Psoas muscle (tissue), 8 donors: ENCODE measurements at places on chromosomes 3 and 15. TPM values are rescaled to one million over a fixed set of nuclear protein-coding genes. Genes with fewer than 3 reads are reported as not detected.

DNA sequence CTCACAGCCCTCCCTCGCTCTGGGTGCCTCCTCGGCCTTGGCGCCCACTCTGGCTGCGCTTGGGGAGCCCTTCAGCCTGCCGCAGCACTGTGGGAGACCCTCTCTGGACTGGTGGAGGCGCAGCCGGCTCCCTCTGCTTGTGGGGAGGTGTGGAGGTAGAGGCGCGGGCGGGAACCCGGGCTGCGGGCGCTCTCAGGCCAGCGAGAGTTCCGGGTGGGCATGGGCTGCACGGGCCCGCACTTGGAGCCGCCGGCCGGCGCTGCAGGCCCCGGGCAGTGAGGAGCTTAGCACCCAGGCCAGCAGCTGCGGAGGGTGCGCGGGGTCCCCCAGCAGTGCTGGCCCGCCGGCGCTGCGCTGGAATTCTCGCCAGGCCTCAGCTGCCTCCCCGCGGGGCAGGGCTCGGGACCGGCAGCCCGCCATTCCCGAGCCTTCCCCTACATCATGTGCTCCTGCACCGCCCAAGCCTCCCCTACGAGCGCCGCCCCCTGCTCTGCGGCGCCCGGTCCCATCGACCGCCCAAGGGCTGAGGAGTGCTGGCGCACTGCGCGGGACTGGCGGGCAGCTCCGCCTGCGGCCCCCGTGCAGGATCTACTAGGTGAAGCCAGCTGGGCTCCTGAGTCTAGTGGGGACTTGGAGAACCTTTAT, 46.0 kb upstream of the GSK3B start:
- no peaks in the 10 kb centered on the region for H3K36me3 ChIP-seq
- no peaks in the 10 kb centered on the region for H3K27me3 ChIP-seq
- H3K27ac ChIP-seq: no peak overlapping the region
- H3K4me1 ChIP-seq: no peaks in the 10 kb centered on the region
- DNase-seq: no peak

DNA sequence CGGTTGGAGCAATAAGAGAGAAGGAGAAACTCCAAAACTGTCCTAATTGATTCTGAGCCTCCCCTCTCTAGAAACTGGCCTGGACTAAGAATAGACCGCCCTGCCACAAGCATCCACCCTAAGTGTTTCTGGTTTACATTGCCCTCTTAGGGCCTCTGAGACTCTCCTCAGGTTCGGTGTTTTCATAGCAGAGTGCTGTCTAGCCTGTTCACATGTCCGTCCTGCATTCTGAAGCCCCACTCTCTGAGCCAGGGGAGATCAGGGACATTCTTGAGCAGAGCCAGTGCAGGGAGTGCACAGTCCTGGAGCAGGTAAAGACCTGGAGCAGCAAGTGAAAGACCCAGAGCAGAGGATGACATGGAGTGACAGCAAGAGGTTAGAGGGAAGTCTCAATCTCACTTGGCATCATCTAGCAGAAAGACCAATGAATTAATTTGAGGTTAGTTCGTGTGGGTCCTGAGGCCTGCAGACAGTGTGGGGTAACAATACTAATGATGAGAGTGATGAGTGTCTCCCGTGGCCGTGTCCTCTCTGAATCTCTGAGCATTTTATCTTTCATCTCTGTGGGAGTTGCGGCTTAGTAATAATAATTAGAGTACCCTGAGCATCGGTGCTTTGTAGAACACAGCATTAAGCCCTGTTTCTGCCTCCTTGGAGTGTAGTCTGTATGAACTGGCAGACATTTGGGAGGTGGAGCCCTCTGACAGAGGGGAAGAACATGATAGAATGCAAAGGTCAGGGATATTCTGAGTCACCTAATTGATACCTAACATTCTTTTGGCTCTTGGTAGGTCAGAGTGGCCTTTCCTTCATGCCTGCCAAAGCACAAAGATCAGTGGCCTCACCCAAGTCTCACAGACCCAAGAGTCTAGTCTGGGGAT, 24.6 kb downstream of the MAPKBP1 start:
- peaks cover 5% of the 10 kb centered on the region for H3K4me1 ChIP-seq
- DNase-seq: no peak
- no peak overlapping the region for H3K4me3 ChIP-seq
- no peaks in the 10 kb centered on the region for H3K27me3 ChIP-seq

GRCh38 chr15:94203306-94203705, 28.1 kb upstream of the MCTP2 start:
- H3K27me3 ChIP-seq: no peaks in the 10 kb centered on the region
- no peak for DNase-seq
- no peak overlapping the region for H3K27ac ChIP-seq
- H3K4me1 ChIP-seq: no peaks in the 10 kb centered on the region
- no peaks in the 10 kb centered on the region for H3K36me3 ChIP-seq

DNA sequence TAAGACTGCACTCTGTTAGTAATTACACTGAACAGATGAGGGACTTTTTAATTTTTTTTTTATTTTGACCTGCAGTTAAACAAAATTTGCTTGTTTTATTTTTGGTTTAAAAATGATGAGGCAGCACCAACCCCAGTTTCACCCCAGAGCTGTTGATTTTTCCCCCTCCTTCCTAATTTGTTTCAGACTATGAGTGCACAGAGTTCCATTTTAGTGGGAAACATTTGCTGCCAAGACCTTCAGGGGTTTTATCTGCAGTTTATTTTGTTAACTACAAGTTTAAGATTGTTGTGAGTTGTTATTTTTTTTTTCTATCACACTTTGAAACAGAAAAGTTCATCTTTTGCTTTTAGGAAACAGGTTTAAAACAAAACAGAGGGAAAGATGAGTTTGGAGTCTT, 455.9 kb upstream of the NR2F2 start:
- no peak overlapping the region for H3K27ac ChIP-seq
- H3K4me3 ChIP-seq: no peak overlapping the region
- no peaks in the 10 kb centered on the region for H3K27me3 ChIP-seq

DNA sequence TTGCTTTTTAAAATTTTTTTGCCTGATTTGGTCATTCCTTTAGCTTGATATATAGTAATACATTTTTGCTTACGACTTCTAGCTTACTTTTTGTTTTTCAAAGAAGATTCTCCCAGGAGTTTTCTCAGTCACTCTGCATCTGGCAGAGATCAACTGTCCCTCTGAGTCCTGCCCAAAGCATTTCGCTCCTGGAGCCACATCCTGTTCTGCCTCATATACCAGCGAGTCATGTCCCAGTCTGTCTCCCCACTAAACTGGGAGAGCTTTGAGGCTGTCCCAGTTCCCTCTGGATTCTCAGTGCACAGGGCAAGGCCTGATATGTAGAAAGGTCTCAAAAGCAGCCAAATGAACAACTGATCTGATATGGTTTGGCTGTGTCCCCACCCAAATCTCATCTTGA, 326.3 kb downstream of the ARRDC4 start:
- H3K27ac ChIP-seq: no peak overlapping the region
- peaks cover 18% of the 10 kb centered on the region for H3K27me3 ChIP-seq
- H3K4me1 ChIP-seq: no peaks in the 10 kb centered on the region
- H3K4me3 ChIP-seq: no peak overlapping the region

- no peak overlapping the region for H3K4me3 ChIP-seq
- no peak for DNase-seq
- no peaks in the 10 kb centered on the region for H3K27me3 ChIP-seq
- H3K36me3 ChIP-seq: peaks cover 13% of the 10 kb centered on the region
Observed at GRCh38 chr15:37078566-37078965, 21.8 kb downstream of the MEIS2 start.

DNA sequence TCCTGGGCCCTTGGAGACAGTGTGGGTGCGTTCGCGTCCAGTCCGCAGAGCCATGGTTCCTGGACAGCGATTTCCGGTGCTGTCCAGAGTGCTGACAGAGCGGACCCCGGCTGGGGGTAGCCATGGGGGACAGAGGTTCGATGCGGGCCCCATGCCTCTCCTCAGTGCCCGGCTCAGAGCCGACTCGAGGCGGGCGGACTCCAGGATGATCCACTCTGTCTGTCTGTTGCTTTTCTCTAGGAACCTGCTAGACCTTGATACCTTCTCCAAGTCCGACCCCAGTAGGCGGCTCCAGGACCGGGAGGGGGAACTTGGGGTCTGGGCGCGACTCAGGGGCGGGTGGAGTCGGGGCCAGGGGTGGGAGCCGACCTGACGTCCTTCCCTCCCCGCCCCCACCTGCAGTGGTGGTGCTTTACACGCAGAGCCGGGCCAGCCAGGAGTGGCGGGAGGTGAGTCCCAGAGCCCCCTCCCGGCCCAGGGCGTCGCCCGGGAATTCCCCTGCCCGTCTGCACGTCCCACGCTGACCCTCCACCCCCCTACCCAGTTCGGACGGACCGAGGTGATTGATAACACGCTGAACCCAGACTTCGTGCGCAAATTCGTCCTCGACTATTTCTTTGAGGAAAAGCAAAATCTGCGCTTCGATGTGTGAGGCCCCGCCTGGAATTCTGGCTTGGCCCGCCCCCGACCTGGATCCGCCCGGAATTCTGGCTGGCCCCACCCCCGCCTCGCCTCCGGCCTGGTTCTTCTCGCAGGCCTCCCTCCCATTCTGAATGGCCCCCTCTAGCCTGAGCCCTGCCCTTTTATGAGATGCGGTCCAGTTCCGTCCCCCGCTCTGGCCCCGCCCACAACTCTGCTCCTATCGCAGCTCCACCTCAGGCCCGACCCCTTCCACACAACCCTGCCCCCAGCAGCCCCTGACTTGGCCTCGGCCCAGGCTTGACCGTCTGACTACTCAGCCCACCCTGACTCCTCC, 1.0 kb downstream of the CPNE9 start:
- peaks cover 12% of the 10 kb centered on the region for H3K4me1 ChIP-seq
- H3K27me3 ChIP-seq: peaks cover 11% of the 10 kb centered on the region
- H3K36me3 ChIP-seq: peaks cover 32% of the 10 kb centered on the region

- H3K4me3 ChIP-seq: no peak overlapping the region
- DNase-seq: no peak
- peaks cover 16% of the 10 kb centered on the region for H3K4me1 ChIP-seq
- H3K36me3 ChIP-seq: no peaks in the 10 kb centered on the region
Observed at GRCh38 chr3:73068419-73068818, 7.0 kb downstream of the EBLN2 start.

DNA sequence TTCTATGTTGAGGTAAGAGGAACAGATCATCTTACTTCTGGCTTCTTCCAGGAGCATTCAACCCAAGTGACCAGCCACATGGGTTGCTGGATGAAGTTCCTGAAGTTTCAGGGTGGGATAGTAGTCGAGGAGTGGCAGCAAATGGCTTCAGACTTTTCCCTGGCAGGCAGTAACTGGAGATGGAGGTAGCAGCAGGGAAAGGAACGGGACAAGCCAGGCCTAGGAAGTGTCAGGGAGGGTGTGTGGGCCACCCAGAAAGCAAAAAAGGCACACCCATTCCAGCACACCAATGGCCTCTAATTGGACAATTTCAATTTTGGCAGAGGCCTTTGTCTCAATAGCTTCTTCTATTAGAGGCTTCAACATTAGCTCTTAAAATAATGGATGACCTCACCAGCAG, 498.6 kb upstream of the ATP11B start:
- no peak overlapping the region for H3K4me3 ChIP-seq
- no peaks in the 10 kb centered on the region for H3K27me3 ChIP-seq
- H3K4me1 ChIP-seq: no peaks in the 10 kb centered on the region
- DNase-seq: no peak
- no peaks in the 10 kb centered on the region for H3K36me3 ChIP-seq
- H3K27ac ChIP-seq: no peak overlapping the region

DNA sequence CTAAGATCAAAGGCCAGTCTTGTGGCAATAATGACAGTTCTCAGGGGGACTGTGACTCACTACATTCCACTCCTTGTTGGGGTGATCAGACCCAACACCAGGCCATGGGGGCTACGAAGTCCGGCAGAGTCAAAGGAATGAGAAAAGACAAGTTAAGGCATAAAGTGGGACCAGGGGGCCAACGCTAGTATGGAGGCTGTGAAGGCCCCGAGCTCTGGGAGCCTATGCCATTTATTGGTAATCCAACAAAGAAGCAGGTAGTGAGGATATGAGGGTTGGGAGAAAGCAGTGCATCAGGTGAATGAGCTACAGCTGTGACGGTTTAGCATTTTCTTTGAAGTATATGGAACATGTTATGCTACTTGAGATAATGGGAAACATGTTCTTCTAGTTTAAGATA, 104.4 kb upstream of the C2CD4B start:
- H3K4me1 ChIP-seq: no peaks in the 10 kb centered on the region
- H3K4me3 ChIP-seq: no peak overlapping the region
- H3K27ac ChIP-seq: no peak overlapping the region
- H3K27me3 ChIP-seq: no peaks in the 10 kb centered on the region

- H3K4me3 ChIP-seq: no peak overlapping the region
- peaks cover 18% of the 10 kb centered on the region for H3K4me1 ChIP-seq
- no peaks in the 10 kb centered on the region for H3K36me3 ChIP-seq
Observed at GRCh38 chr15:66876731-66877476, 174.9 kb downstream of the SMAD6 start.

DNA sequence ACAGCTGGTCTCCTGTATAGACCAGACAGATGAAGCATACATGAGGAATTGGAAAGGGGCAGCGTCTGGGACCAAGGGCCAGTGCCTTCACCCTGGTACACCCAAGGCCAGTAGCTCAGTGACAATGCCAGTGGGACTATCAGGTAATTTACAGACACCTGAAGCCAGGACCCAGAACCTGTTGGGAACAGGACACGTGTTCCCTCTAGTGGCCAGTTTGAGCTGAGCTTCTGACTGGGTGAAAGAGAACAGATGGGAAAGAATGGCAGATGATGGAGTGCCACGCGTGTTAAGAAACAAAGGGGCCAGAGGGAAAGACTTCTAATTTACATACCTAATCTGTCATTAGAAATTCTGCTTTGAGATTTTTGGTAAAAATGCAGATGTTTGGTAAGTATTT, 5.1 kb upstream of the SLC25A38 start:
- peaks cover 7% of the 10 kb centered on the region for H3K4me1 ChIP-seq
- no peaks in the 10 kb centered on the region for H3K36me3 ChIP-seq
- no peak for DNase-seq
- no peaks in the 10 kb centered on the region for H3K27me3 ChIP-seq
- no peak overlapping the region for H3K27ac ChIP-seq
- no peak overlapping the region for H3K4me3 ChIP-seq

- no peaks in the 10 kb centered on the region for H3K36me3 ChIP-seq
- peak; percentile 4 for DNase-seq
- H3K4me3 ChIP-seq: no peak overlapping the region
- no peak overlapping the region for H3K27ac ChIP-seq
Observed at GRCh38 chr15:68592054-68592453, 13.3 kb downstream of the CORO2B start.

DNA sequence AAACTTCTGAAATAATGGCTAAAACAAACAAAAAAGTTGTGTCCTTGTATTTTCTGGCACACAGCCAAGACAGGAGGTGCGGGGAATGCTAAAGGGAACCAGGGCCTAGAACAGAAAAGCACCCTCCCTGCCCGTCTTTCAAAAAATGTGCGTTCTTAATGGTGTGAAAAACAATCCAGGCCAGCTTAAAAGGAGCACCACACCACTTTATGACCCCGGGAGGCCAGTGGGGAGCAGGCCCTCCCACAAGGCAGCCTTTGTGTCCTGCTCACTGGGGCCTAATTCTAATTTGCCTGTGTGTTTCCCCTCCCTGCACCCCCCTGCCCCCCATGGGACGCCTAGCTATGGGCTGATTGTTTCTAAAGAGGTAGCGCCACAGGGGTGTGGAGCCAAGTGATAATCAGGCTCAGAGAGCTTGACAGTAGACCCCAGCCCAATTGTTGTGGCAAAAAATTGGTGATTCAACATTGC, 181.4 kb downstream of the GREM1 start:
- no peak overlapping the region for H3K27ac ChIP-seq
- H3K36me3 ChIP-seq: no peaks in the 10 kb centered on the region
- no peaks in the 10 kb centered on the region for H3K27me3 ChIP-seq
- no peak overlapping the region for H3K4me3 ChIP-seq
- H3K4me1 ChIP-seq: no peaks in the 10 kb centered on the region
- no peak for DNase-seq

GPD1L gene
- 128 TPM for total RNA-seq

MESP2 gene
- total RNA-seq: 0.38 TPM

CADM2 gene
- total RNA-seq: 15.7 TPM

GATA2 gene
- total RNA-seq: 8.8 TPM
